T-helper 2 cell treated with Interferon-gamma antibody and Interleukin-4, amounts not matched to agents 5 μg/mL and 100 μg/mL, for 36 hours (primary cell): ENCODE measurements at places on chromosomes 7 and 10.
A peak's percentile ranks its signal among the peaks of the same experiment; 100 is the strongest.

- no peak for DNase-seq
These were observed 32.1 kb upstream of the TFEC start for GRCh38 chr7:116062666-116063065.

DNA sequence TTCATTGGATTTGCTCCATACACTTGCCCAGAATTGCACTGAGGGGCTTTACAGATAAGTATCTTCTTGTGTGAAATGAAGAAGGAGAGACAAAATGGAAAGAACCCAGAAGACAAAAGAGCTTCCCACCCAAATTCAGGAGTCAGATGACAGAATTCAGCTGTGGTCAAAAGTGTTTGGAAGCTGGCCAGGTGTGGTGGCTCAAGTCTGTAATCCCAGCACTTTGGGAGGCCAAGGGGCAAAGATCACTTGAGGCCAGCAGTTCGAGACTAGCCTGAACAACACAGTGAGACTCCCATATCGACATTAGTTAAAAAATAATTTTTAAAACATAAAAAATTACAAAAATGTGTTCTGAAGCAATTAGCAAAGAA, 27.1 kb downstream of the DUSP5 start:
- DNase-seq = no peak

DNA sequence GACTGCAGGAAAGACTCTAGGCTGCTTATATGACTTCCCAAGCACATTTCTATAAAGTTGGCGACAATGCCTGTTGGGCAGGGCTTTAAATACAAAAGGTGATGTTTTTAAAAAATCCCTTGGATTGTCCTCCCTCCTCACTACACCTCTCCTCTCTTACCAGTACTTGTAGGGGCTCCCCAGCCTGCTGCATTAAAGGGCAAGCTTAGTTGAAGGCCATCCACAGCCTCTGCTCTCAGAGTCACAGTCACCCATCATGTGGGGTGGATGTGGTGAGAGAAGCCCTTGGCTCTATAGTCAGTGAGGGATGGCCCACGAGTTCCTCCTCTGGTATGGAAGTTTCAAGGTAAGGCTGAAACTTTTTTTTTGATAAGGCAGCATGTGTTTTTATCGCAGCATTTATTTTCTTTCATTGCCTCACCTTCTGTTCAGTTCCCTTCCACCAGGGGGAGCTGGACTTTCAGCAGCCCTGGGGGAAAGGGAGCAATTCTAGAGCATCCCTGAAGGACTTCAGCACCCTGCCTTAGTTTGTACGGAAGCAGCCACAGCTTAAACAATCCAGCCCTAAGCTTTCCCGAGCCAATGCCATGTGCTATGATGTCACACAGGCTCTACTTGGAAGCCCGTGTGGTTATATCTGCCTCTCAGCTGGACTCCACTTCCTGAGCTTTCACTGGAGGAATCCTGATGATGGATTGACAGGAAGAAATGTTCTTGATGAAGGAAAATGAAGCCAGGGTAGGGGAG, 131.9 kb downstream of the CALCR start:
- DNase-seq = peak; percentile 15

GRCh38 chr10:132987671-132988571, 45.6 kb upstream of the CFAP46 start:
- no peak for DNase-seq

GRCh38 chr7:111138193-111138569, 47.3 kb downstream of the LRRN3 start:
- DNase-seq = peak; percentile 75

GRCh38 chr10:61785473-61786105, 115.9 kb upstream of the ARID5B start:
- DNase-seq = no peak

DNA sequence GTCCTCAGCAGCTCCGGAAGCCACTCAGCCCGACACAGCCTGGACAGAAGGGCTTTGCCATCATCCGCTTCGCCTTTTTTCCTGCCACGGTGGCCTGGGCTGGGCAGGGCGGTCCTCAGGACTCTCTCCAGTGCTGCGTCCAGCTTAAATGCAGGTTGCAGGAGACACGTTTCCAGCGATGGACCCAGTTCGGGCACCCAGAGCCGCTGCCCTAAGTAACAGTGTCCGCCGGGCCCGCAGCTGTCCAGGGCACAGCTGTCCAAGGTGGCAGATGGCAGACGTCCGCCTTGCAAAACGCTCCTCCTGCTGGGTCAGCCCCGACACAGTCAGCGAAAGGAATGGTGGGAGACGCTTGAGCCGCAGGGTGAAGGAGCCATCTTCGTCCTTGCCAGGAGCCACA, 37.0 kb upstream of the FOXL3 start:
- no peak for DNase-seq

DNA sequence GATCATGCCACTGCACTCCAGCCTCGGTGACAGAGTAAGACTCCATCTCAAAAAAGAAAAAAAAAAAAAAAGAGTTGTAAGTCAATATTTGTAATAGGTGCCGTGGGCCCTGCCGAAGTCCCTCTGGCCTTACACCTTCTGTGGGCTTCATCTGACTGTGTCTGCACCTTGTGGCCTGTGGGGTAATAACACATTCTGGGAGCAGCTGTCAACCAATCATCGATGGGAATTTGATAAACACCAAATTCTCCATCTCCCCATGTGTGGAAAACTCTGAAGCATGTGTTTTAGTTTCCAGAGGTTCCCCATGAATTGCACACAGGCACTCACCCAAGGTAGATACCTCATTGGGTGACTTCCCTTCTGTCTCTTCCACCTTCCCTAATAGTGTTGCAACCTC, 10.8 kb downstream of the ZNF394 start:
- no peak for DNase-seq

DNA sequence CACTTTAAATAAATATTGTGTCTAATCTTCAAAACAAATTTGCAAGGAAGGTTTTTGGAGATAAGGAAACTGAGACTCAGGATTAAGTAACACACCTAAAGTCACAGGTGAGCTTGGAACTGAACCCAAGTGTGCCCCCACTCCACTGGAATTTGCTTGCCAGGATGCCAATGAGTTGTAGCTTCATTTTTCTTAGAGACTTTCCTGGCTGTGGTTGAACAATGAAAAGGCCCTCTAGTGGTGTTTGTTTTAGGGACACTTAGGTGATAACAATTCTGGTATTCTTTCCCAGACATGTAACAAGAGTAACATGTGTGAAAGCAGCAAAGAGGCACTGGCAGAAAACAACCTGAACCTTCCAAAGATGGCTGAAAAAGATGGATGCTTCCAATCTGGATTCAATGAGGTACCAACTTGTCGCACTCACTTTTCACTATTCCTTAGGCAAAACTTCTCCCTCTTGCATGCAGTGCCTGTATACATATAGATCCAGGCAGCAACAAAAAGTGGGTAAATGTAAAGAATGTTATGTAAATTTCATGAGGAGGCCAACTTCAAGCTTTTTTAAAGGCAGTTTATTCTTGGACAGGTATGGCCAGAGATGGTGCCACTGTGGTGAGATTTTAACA, 1.5 kb downstream of the IL6 start:
- DNase-seq = no peak

DNA sequence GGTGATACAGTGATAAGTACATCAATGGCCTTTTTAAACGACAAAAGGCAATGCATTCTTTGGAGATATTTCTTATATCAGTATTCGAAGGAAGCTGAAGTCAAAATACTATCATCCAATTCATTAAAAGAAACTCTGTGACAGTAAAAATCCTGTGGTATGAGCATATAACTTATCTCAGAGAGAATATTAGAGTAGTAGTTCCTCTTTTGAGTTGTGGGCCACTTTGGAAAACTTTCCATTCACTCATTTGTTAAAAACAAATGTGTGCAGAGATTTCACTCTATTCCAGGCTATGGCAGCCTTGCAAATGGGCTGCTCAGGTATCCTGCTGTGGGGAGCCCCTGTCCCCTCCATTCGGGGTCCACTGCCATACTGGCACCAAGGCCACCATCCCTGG, 55.3 kb upstream of the ZNF438 start:
- DNase-seq = no peak

GRCh38 chr10:99999319-100000108, 10.2 kb downstream of the DNMBP start:
- DNase-seq = no peak

- DNase-seq = no peak
These were observed 28.1 kb upstream of the FAM20C start for GRCh38 chr7:163971-164881.

DNA sequence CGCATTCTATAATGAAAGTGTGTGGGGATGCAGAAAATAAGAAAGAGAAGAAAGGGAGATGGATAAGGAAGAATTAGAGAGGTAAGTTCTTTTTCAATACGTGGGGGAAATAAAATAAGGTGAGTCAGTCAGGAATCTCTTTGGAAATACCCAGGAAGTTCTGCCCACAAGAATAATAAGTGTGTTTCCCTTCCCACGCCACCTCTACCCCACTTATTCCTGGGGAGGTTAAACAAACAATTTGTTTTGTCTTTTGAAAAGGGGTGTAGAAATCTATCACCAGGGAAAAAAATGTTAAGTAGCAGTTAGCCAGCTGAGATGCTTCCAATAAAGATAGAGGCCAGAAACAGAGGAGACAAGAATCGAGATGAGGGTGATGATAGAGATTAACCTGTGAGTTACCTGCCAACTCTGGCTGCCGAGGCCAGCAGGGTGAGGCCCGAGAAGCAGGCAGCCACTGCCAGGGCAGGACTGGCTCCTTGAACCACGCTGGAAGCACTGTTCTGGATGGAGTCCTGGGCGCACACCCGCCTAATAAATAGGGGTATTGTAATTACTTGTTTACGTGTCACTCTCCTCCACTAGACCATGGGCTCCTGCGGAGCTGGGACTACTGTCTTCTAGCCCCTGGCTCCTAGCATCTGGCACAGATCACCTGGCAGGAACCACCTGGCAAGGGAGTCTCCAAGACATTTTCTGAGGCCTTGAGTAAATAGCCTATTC, 191.3 kb downstream of the FGFR2 start:
- DNase-seq = no peak

DNA sequence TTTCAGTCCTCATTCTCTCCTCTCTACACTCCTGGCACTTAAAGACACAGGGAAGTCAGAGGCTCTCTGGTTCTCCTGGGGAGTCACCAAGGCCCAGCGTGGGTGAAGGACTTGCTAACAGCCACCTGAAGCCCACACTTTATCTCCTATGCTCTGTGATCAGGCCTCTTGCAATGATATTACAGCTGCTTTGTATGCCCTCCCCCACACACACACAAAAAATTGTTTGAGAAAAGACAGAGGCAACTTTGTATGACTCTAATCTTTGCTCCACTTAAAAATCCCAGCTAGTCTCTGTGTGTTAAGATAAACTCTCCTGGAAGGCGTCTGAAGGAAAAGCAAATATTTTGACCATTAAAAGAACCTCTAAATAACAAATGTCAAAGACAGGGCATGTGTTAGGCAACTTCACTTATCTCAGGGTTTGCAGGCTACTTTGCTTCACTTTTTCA, 507.2 kb downstream of the TNS3 start:
- DNase-seq = no peak

- no peak for DNase-seq
These were observed 38.4 kb downstream of the ANK3 start for GRCh38 chr10:60351191-60351853.
